Activated CD4-positive, alpha-beta T cell treated with anti-CD3 and anti-CD28 coated beads for 36 hours (primary cell): ENCODE measurements at places on chromosomes 1 and 21. TPM values are rescaled to one million over a fixed set of nuclear protein-coding genes. Genes with fewer than 3 reads are reported as not detected.

Gene BLACAT1
- 0.32 TPM for total RNA-seq

- no peak overlapping the region for H3K27ac ChIP-seq
- H3K36me3 ChIP-seq = no peaks in the 10 kb centered on the region
- peaks cover 7% of the 10 kb centered on the region for H3K27me3 ChIP-seq
- no peaks in the 10 kb centered on the region for H3K4me1 ChIP-seq
- DNase-seq = no peak
Observed at GRCh38 chr1:60152891-60153290, 79.3 kb upstream of the C1orf87 start.

Gene RAP1GAP
- 2.1 TPM for total RNA-seq

Gene TRIM62
- 3.7 TPM for total RNA-seq

GRCh38 chr1:21534674-21535378 lies 25.6 kb downstream of the ALPL start:
- peak; percentile 50 for DNase-seq
- H3K27me3 ChIP-seq = peaks cover 27% of the 10 kb centered on the region
- H3K27ac ChIP-seq = no peak overlapping the region
- no peaks in the 10 kb centered on the region for H3K36me3 ChIP-seq

DNA sequence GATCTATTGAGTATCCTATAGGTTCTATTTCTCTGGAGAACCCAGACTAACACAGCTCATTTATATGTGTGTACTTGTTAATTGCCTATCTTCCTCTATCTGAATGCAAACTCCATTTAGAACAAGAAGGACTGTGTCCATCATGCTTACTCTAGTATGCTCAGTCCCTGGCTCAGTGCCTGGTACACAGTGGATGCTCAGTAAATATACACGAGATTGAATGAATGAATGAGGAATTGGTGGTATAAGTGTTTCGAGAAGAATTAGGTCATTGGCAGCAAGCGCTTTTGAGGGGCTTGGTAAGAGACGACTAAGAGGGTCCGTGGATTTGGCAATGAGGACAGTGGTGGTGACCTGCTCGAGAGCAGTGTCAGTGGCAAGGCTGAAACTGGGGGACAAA lies 112.5 kb downstream of the CSMD2 start:
- H3K4me3 ChIP-seq = no peak overlapping the region
- no peaks in the 10 kb centered on the region for H3K36me3 ChIP-seq
- H3K4me1 ChIP-seq = no peaks in the 10 kb centered on the region
- peaks cover 5% of the 10 kb centered on the region for H3K27me3 ChIP-seq
- DNase-seq = no peak

Gene SEC16B
- total RNA-seq = not detected

Gene AMY2B
- 3.5 TPM for total RNA-seq

DNA sequence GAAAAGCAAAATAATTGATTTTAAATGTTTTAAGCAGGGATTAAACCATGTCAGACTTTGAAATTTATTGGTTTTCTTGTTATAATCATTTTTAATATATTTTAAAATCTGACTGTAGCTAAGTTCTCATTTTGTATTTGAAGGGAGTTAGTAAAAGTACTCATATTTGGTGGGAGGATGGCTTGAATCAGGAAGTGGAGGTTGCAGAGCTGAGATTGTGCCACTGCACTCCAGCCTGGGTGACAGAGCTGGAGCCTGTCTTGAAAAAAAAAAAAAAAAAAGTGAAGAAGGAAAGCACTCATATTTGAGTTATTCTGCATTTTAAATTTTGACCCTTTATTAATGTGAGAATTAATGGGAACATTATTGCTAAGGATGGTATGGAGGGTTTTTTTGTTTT lies 106.0 kb downstream of the RABGAP1L start:
- no peaks in the 10 kb centered on the region for H3K4me1 ChIP-seq
- peaks cover 1% of the 10 kb centered on the region for H3K36me3 ChIP-seq
- H3K27me3 ChIP-seq = no peaks in the 10 kb centered on the region
- DNase-seq = no peak

GRCh38 chr1:116842654-116843053 lies 67.1 kb upstream of the PTGFRN start:
- no peak overlapping the region for H3K4me3 ChIP-seq
- H3K36me3 ChIP-seq = peaks cover 5% of the 10 kb centered on the region
- H3K4me1 ChIP-seq = peaks cover 12% of the 10 kb centered on the region
- DNase-seq = no peak
- H3K27me3 ChIP-seq = no peaks in the 10 kb centered on the region
- H3K27ac ChIP-seq = no peak overlapping the region

Gene AGPAT3
- total RNA-seq = 90.7 TPM

GRCh38 chr1:233480198-233480597 lies 133.7 kb upstream of the KCNK1 start:
- H3K27ac ChIP-seq = no peak overlapping the region
- peaks cover 33% of the 10 kb centered on the region for H3K27me3 ChIP-seq
- H3K36me3 ChIP-seq = no peaks in the 10 kb centered on the region
- H3K4me3 ChIP-seq = no peak overlapping the region
- peak; percentile 20 for DNase-seq

GRCh38 chr1:109514846-109515245 lies 5.3 kb upstream of the AMIGO1 start:
- DNase-seq = no peak
- no peak overlapping the region for H3K4me3 ChIP-seq
- no peaks in the 10 kb centered on the region for H3K27me3 ChIP-seq

- peak overlapping the region; percentile 89 for H3K27ac ChIP-seq
- H3K4me3 ChIP-seq = peak overlapping the region; percentile 79
- H3K36me3 ChIP-seq = peaks cover 12% of the 10 kb centered on the region
- peaks cover 23% of the 10 kb centered on the region for H3K4me1 ChIP-seq
- no peaks in the 10 kb centered on the region for H3K27me3 ChIP-seq
Observed at GRCh38 chr21:41877901-41878830, 978 bp downstream of the PRDM15 start.

DNA sequence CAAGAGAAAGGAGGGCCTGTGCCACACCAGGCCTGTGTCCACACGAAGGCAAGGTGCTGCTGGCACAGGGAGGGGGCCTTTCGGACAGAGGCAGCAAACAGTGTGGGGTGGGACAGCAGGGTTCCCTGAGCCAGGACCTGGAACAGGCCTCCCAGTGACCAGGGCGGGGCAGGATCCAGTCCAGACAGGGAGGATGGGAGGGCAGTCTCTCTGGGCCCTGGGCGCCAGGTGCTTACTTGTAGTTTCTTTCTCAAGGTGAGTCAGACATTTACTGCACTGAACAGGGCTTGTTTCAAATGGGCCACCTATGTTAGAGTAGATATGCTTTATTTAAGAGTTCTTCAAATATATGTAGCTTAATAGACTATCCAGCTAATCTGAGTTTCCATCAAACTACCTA lies 52.8 kb upstream of the STUM start:
- no peaks in the 10 kb centered on the region for H3K36me3 ChIP-seq
- DNase-seq = no peak
- no peaks in the 10 kb centered on the region for H3K4me1 ChIP-seq
- no peak overlapping the region for H3K27ac ChIP-seq
- no peak overlapping the region for H3K4me3 ChIP-seq
- no peaks in the 10 kb centered on the region for H3K27me3 ChIP-seq

Gene SMIM1
- total RNA-seq = 4.2 TPM

- no peaks in the 10 kb centered on the region for H3K4me1 ChIP-seq
- no peak for DNase-seq
- H3K4me3 ChIP-seq = no peak overlapping the region
- H3K27me3 ChIP-seq = peaks cover 17% of the 10 kb centered on the region
- H3K27ac ChIP-seq = no peak overlapping the region
Observed at GRCh38 chr1:14862114-14862771, 263.8 kb downstream of the KAZN start.

Gene UTS2
- not detected for total RNA-seq

Gene RASAL2
- not detected for total RNA-seq

Gene CNIH3
- 1.8 TPM for total RNA-seq

Gene CHODL
- total RNA-seq = not detected

- no peaks in the 10 kb centered on the region for H3K4me1 ChIP-seq
- H3K27ac ChIP-seq = no peak overlapping the region
- no peak for DNase-seq
Observed at GRCh38 chr1:214882616-214883015, 199.9 kb upstream of the KCNK2 start.

- H3K27ac ChIP-seq = no peak overlapping the region
- no peak overlapping the region for H3K4me3 ChIP-seq
- peaks cover 1% of the 10 kb centered on the region for H3K27me3 ChIP-seq
- no peaks in the 10 kb centered on the region for H3K4me1 ChIP-seq
- H3K36me3 ChIP-seq = no peaks in the 10 kb centered on the region
Observed at GRCh38 chr1:176696109-176696508, 233.1 kb downstream of the PAPPA2 start.

- no peak overlapping the region for H3K4me3 ChIP-seq
- H3K27ac ChIP-seq = no peak overlapping the region
- peak; percentile 91 for DNase-seq
Observed at GRCh38 chr1:35564037-35564883, 6.7 kb downstream of the NCDN start.

Gene AMY2A
- total RNA-seq = not detected

GRCh38 chr21:34203851-34204420 lies 130.6 kb downstream of the MRPS6 start:
- H3K27ac ChIP-seq = no peak overlapping the region
- H3K4me3 ChIP-seq = no peak overlapping the region
- peaks cover 28% of the 10 kb centered on the region for H3K4me1 ChIP-seq
- peaks cover 3% of the 10 kb centered on the region for H3K27me3 ChIP-seq
- no peaks in the 10 kb centered on the region for H3K36me3 ChIP-seq

- peaks cover 4% of the 10 kb centered on the region for H3K27me3 ChIP-seq
- H3K36me3 ChIP-seq = no peaks in the 10 kb centered on the region
- no peak overlapping the region for H3K4me3 ChIP-seq
- no peak overlapping the region for H3K27ac ChIP-seq
- H3K4me1 ChIP-seq = no peaks in the 10 kb centered on the region
Observed at GRCh38 chr21:28523367-28523766, 469.3 kb downstream of the LTN1 start.

Gene DLGAP3
- total RNA-seq = 0.66 TPM

DNA sequence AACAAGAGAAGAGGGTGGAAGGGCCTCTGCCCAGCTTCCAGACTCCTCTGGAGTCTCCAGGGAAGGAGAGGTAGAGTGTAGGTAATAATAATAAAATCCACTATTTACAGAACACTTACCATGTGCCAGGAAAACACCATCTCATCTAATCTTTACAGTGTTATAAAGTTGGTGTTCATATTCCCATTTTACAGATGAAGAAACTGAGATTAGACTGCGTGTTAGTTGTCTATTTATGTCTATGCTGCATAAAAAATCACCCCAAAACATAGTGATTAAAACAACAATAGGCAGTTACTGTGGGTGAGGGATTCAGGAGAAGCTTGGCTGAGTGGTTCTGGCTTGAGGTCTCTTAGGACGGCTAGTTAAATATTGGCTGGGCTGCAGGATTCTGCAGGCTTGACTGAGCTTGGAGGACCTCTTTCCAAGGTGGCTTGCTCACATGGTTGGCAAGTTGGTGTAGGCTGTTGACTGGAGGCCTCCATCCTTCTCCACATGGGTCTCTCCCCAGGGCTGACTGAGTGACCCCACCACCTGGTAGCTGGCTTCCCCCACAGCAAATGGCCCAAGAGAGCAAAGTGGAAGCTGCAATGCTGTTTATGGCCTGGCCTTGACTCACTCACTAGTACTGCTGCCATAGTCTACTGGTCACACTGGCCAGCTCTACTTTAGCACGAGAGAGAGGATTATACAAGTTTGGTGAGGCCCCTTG lies 6.5 kb upstream of the ALX3 start:
- H3K27me3 ChIP-seq = peaks cover 41% of the 10 kb centered on the region
- DNase-seq = no peak
- H3K4me1 ChIP-seq = no peaks in the 10 kb centered on the region
- H3K36me3 ChIP-seq = no peaks in the 10 kb centered on the region
- H3K4me3 ChIP-seq = no peak overlapping the region

- H3K27ac ChIP-seq = no peak overlapping the region
- no peak overlapping the region for H3K4me3 ChIP-seq
- no peaks in the 10 kb centered on the region for H3K36me3 ChIP-seq
- H3K4me1 ChIP-seq = no peaks in the 10 kb centered on the region
- DNase-seq = no peak
Observed at GRCh38 chr1:113325022-113325421, 65.3 kb upstream of the MAGI3 start.

- no peak for DNase-seq
- no peak overlapping the region for H3K4me3 ChIP-seq
- no peak overlapping the region for H3K27ac ChIP-seq
Observed at GRCh38 chr21:19810779-19811178, 1187.4 kb upstream of the NCAM2 start.

Gene CD48
- 180 TPM for total RNA-seq

DNA sequence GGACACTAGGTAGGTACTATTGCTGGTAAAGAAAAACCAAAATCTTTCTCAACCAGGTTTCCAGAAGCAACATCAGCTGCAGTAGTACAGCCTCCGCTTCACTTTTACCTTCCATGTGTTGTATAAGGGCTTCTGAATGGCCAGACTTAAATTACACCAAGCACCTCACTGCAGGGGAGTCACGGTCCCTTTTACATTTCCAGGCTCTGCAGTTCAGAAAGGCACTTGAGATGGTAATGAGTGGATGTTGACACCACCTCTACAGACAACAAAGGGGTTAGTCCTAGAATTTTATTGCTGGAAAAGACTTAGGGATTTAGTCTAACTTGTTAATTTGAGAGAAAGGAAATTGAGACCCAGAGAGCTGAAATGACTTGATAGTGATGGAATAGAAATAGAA lies 12.0 kb upstream of the DUSP12 start:
- no peaks in the 10 kb centered on the region for H3K36me3 ChIP-seq
- no peak overlapping the region for H3K4me3 ChIP-seq
- no peak overlapping the region for H3K27ac ChIP-seq
- DNase-seq = no peak

- no peak overlapping the region for H3K27ac ChIP-seq
- H3K27me3 ChIP-seq = peaks cover 2% of the 10 kb centered on the region
- no peaks in the 10 kb centered on the region for H3K4me1 ChIP-seq
- H3K4me3 ChIP-seq = no peak overlapping the region
- no peak for DNase-seq
Observed at GRCh38 chr1:98104289-98104688, 183.5 kb upstream of the DPYD start.

Gene GCSAML
- total RNA-seq = not detected

- DNase-seq = peak; percentile 55
- H3K4me1 ChIP-seq = peaks cover 13% of the 10 kb centered on the region
- peak overlapping the region; percentile 7 for H3K27ac ChIP-seq
- H3K27me3 ChIP-seq = no peaks in the 10 kb centered on the region
- H3K4me3 ChIP-seq = no peak overlapping the region
- peaks cover 18% of the 10 kb centered on the region for H3K36me3 ChIP-seq
Observed at GRCh38 chr1:28601696-28602095, 9.6 kb downstream of the RAB42 start.

GRCh38 chr1:171081314-171081753 lies 9.4 kb upstream of the FMO3 start:
- H3K36me3 ChIP-seq = no peaks in the 10 kb centered on the region
- no peak overlapping the region for H3K4me3 ChIP-seq
- DNase-seq = no peak
- H3K27me3 ChIP-seq = peaks cover 4% of the 10 kb centered on the region

DNA sequence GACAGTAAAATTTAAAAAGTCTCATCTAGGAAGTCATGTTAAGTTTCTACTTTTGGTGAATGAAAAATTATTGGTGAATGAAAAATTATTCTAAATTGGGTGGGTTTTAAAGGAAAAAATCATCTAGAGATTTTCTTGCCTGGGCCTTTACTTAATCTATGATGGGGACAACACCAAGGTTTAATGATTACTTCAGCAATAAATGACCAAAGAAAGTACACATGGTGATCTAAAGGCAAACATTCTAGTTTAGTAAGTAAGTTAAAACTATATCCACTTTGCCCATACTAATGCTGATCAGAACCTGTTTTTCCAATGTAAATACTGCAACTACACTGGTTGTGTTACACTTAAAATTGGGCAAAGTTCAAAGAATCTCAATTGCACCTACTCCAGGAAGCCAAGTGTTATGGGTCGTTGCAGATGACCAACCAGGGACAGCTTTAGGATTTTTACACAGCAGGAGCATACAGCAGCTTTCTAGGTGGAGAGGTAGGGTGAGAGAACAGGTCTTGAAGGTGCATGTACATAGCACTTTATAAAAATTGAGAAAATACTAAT lies 14.6 kb upstream of the RPL5 start:
- no peak overlapping the region for H3K4me3 ChIP-seq
- peaks cover 9% of the 10 kb centered on the region for H3K27me3 ChIP-seq
- H3K4me1 ChIP-seq = no peaks in the 10 kb centered on the region
- no peak for DNase-seq
- no peak overlapping the region for H3K27ac ChIP-seq
